Inflammatory macrophage (primary cell): ENCODE measurements at places on chromosomes 11 and 22.

DNA sequence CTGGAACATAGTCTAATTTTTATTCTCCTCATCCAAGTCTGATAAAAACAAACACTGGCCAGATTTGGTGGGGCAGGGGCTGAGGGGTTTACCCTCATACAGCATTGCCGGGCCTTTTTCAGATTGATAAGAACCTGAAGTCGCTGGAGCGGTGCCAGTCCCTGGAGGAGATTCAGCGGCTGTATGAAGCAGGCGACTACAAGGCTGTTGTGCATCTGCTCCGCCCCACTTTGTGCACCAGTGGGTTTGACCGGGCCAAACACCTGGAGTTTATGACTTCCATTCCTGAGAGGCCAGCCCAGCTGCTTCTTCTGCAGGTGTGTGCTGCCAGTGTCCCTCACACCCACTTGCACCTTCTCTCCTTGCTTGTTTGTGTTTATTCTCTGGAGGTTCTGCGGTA is 55.8 kb downstream of the CABIN1 start:
- no peak for DNase-seq

- DNase-seq: no peak
These were observed 33.8 kb downstream of the CAPN1 start for GRCh38 chr11:65215441-65216076.

- no peak for DNase-seq
These were observed 77.2 kb downstream of the PISD start for GRCh38 chr22:31584804-31585160.

- peak; percentile 11 for DNase-seq
These were observed 7.7 kb downstream of the LHFPL7 start for GRCh38 chr22:24938741-24939341.

DNA sequence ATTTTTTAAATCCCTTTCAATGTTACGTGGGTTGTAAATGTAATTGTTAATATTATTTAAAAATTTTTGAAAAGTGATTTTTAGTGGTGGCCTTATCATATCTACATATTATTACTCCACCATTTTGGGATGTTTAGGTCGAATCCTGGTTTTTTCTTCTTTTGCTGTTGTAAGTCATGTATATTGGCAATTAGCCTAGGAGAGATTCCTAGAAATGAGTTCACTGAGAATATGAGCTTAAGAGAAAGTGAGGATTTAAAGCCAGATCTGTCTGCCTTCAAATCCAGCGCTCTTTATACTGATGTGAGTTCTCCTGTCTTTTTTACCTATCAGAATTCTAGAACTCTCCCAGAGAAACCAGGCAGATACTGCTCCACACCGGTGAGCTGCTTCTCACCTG is 56.1 kb downstream of the PTPRJ start:
- no peak for DNase-seq

GRCh38 chr11:133906746-133907145 is 50.0 kb downstream of the IGSF9B start:
- no peak for DNase-seq

- DNase-seq: no peak
These were observed 44.5 kb downstream of the TRAF6 start for GRCh38 chr11:36465449-36466163.

GRCh38 chr22:46764779-46765485 is 2.5 kb downstream of the TBC1D22A start:
- no peak for DNase-seq

- no peak for DNase-seq
These were observed 584.0 kb upstream of the RAG2 start for GRCh38 chr11:37182031-37182430.

DNA sequence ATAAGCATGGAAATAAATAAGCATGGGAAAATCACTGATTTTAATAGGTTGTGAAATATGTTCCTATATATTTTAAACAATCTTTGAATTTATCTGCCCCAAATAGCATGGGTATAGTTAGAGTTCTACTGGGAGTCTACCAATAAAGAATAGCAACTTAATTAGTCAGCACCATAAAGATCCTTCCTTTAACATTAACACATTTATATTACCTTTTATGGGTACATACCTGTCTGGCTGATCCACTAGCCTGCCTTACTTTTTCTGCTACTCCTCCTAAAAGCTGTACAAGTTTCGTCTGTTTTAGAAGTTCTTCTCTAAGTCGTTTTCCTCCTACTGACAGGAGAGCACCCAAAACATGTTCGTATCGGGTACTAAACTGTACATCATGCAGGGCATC is 39.8 kb upstream of the RPS13 start:
- DNase-seq: no peak

GRCh38 chr11:125990244-125990643 is 44.4 kb downstream of the VSIG10L2 start:
- no peak for DNase-seq

GRCh38 chr22:21690401-21690801 is 24.6 kb downstream of the PPIL2 start:
- DNase-seq: no peak

GRCh38 chr22:50320671-50321325 is 6.0 kb downstream of the DENND6B start:
- DNase-seq: no peak

DNA sequence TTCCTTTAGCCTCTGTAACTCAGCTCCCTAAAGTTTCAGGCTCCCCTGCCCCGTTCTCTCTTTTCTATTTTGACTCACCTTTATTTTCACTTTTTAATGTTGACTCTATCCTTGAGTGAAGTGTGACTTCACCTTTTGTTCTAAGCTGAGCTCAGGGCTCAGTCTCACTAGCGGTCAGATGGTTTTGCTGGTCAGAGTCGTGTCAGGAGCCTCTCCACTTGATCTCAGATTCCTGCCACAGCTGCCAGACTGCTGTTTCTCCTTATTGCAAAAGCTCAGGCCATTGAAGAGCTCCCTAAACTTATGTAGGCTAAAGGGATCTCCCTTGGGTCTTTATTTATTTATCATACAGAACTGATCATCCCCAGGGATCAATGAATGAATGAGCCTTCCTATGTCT is 13.7 kb upstream of the POU2AF2 start:
- DNase-seq: no peak

GRCh38 chr22:20219667-20220628 is 48.2 kb downstream of the RTN4R start:
- DNase-seq: no peak

DNA sequence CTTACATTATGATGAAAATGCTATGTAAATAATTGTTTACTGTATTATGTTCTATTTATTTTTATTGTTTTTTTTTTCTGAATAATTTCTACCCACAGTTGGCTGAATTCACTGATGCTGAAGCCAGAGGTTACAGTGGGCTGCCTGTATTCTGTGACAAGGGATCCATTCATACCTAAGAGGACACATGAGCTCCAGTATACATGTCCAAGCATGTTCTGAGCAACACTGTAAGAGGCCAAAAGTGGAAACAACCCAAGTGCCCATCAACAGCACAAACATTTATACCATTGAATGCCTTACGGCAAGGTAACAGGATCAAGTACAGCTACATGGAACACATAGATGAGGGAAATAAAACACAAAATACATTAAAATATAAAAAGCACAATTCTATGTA is 1.4 kb upstream of the SRSF8 start:
- no peak for DNase-seq
